ENCODE measurements at places on chromosomes 13 and 19.

- no peak for DNase-seq
These were observed 690.8 kb upstream of the ARGLU1 start for GRCh38 chr13:107258599-107259187.

DNA sequence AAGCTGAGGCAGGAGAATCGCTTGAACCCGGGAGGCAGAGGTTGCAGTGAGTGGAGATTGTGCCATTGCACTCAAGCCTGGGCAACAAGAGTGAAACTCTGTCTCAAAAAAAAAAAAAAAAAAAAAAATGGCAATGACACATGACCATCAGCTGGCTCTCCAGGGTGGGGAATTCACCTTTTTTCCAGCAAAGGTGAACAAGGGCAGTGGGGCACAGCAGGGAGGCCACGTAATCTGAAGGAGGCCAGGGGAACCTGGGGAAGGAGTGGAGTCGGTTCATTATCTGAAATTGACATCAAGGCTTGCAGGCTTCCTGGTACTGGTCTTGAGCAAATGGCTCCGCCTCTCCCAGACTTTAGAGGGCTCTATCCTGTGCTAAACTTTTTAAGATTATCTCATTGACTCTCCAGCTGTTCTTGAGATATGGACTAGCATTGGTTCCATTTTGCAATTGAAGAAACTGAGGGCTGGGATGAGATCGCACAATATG is 28.1 kb downstream of the KEAP1 start:
- DNase-seq: no peak

GRCh38 chr19:2417881-2418406 is 9.4 kb downstream of the TIMM13 start:
- DNase-seq: no peak

- DNase-seq: no peak
These were observed 68.5 kb upstream of the GTF3A start for GRCh38 chr13:27355894-27356293.

DNA sequence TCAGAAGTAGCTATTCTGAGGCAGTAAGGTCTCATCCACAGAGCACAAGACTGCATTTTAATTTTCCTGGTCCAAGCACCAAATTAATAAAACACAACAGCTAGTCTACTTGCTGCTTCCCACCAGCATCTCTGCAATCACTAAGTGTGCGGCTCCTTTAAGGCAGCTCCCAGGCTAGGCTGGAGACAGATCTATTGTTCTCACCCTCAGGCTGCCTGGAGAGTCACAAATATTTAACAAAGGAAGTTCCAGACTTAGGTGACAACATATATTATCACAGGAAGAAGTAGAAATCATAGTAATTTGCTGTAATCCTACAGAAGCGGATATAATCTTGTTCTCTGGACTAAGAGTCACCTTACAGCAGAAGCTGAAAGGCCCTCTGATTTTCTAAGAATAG is 2.2 kb upstream of the EID2 start:
- no peak for DNase-seq

GRCh38 chr19:49347835-49348234 is 12.6 kb downstream of the CD37 start:
- DNase-seq: peak; percentile 62

GRCh38 chr13:110332750-110333149 is 25.7 kb downstream of the COL4A2 start:
- DNase-seq: no peak
